ENCODE measurements at places on chromosomes 2 and 18.

DNA sequence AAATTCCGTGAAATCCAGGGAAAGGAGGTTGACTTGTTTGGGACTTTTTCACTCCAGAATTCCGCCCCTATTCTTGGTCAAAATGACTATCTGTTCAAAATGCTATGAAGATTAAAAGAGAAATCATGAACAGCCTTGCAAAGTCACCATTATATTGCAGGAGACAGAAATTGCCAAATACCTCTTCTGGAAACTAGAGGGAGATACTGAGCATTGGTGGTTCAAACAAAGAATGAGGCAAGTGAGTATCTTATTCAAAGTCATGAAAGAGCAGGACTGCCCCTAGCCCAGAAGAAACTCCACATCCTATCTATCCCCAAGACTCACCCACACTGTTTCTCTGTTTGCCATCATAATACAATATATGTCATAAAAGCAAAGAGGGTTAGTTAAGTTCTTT is 862.3 kb upstream of the POU3F3 start:
- no peak for DNase-seq

DNA sequence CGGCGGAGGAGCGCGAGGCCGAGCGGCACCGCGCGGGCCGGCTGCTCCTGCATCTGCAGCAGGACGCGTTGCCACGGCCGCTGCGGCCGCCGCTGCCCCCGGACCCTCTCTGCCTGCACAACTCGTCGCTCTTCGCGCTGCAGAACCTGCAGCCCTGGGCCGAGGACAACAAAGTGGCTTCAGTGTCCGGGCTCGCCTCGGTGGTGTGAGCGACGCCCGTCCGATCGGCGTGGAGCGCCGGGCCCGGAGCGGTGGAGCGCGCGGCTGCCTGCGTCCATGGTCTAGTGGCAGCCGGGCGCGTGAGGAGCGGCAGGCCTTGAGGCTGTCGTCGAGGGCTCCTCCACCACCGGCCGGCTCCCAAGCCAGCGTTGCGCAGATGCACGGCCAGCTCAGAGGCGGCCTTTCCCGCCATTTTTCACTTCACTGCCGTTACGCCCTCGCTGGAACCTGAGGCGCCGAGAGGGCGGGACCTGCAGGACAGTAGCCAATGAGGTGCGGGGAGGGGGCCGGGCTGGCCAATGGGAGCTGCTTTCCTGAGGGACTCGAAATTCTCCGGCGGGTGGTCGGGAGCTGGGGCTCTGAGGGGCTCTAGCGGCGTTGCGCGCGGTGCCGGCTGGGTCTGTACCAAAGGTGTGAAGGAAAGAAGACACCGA is 1.9 kb downstream of the TLX2 start:
- no peak for DNase-seq

GRCh38 chr2:199535445-199536177 is 77.9 kb upstream of the SATB2 start:
- no peak for DNase-seq

GRCh38 chr2:109087055-109087663 is 41.8 kb upstream of the SH3RF3 start:
- no peak for DNase-seq

DNA sequence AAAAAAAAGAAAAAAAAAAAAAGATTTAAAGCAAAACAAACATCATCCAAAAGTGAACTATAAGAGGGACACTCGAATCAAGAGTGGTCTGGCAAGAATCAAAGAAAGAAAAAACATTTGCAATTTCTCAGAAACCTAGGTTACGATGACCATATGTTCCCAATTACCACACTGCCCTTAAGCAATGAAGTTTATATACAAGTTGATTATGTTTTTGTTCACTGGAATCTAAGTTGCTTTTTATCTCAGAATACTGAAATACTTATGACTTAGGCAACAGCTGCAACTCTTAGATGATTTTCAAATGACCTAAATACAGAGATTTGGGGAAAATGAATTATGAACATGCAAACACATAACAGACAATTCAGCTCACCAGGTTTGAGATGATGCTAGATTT is 597.1 kb upstream of the CHAC2 start:
- DNase-seq: no peak

DNA sequence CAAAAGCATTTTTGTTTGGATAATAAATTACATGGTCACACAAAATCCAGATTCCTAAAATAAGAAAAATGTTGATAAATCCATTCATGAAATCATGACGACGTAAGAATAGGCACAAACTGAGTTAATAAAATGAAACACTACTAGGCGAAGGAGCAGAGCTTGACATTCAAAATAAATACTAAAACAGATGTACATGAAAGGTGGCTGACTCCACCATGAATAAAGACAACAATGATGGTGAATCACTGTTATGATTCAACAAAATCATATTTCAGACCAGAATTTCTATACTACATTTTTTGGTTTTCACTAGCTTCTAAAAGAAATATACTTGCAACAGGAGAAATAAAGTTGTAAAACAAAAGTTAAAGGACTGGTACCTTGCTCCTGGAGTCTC is 122.0 kb upstream of the RNU4ATAC start:
- no peak for DNase-seq

GRCh38 chr2:195343942-195344530 is 313.0 kb upstream of the SLC39A10 start:
- no peak for DNase-seq

DNA sequence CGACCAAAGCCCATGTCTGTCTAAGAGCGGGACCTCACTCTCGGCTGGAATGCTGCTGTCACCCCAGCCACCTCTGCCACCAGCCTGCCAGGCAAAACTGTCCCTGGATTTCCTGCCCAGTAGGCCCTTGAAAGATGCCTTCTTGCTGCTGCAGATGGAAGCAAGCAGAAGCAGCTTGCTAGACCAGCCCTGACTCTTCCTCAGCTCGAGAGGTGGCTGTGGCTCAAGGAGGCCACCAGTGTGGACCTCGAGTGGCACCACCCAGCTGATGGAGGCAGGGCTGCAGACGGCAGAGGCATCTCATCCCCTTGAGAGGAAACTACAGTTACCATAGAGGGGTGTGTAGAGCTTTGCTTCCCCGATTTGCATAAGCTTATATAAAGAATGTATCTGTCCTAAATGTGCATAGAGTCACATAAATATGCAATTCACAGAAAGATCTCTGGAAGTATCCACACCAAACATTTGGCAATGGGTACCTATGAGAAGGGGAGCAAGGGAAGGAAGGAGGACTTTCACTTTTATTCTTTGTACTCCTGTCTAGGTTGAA is 20.6 kb downstream of the ADCY3 start:
- DNase-seq: no peak

GRCh38 chr2:97757062-97757461 is 43.7 kb downstream of the ZAP70 start:
- no peak for DNase-seq

DNA sequence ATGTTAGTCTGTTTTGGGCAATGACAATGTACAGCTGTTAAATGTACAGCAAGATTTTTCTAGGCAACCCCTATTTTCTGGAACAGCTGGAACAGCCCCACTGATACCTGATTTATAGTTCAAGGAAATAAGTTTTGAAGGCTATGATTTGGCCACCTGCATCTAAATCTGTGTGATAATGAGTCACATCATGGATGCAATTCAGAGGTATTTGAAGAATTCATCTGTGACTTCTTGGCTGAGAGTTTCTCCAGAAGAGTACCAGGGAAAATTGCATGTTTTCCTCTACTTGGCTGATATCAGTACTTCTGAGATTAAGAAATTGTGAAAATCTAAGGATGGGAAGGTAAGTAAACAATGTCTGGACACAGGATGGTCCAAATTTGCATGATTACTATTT is 40.7 kb upstream of the NT5C1B start:
- DNase-seq: no peak

- DNase-seq: no peak
These were observed 49.5 kb downstream of the TFCP2L1 start for GRCh38 chr2:121235542-121235941.

DNA sequence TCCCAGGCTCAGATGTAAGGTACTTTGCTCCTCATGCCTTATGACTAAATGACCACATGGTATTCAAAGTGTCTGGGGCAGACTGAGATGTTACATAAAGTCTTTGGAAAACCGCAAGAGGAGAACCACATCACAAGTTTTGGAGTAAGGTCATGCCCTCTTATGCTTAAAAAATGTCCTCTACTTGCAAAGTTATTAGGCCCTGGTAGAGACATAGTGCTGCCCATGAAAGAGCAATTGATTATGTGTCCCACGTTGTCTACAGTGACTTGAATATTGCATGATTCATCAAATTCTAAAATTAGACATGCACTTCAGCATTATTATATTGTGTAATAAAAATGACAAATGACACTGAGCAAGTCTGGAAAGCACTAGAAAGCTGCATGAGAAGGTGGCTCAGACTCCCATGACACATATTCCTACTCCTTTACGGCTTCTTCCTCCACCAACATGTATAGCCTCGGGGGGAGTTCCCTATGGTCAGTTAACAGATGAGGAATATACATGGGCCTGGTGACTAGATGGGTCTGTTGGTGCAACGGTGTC is 602.6 kb upstream of the VRK2 start:
- DNase-seq: no peak

GRCh38 chr18:77013811-77014521 is 118.6 kb downstream of the MBP start:
- DNase-seq: no peak

DNA sequence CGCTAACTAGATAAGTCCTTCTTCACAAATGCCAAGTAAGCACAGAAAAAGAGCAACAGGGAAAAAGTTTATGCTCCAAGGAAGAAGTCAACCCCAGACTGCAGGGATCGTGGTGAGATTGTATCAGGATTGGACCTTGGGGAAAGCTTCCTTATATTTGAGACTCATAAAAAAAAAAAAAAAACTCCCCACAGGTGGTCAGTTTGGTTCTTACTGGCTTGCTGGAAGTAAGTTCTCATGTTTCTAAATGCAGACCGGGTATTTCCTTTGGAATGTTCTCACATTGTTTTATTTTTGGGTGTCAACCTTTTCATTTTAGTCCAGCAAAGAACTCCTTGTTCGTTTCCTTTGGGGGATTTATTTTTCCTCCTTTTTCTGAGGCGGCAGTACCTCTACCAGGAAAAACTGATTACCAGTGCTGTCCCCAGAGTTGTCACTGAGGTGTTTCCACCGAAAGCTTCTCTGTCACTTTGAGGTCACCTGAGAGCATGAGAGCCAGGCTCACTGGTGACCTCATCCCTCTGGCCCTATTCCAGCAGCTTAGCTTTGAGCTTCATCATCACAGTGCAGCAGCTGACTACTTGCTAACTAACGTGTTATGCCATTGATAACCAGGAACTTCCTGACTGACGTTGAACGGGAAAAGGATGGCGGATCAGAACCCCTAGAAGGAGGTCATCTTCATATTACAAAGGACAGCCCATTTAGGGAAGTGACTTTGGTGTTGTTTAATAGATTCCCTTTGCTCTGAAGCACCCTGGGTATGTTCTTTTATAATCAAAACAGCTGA is 16.8 kb upstream of the ATP8B1 start:
- DNase-seq: no peak

DNA sequence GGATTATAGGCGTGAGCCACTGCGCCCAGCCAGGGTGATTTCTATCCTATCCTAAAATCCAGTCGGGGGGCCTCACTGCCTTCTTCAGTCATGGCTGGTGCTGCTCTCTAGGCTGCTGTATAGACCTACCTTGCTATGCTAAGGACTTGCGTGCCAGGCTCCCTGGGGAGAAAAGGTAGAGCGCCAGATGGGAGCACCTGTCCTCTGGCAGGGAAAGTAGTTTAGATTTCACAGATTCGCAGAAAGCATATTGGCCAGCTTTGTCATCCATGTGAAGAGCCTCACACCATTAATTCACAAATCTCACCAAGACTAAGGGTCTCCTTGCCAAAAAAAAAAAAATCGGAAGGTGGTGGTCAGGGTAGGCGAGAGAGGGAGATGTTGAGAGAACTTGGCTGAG is 217.6 kb downstream of the ATAD2B start:
- DNase-seq: no peak

DNA sequence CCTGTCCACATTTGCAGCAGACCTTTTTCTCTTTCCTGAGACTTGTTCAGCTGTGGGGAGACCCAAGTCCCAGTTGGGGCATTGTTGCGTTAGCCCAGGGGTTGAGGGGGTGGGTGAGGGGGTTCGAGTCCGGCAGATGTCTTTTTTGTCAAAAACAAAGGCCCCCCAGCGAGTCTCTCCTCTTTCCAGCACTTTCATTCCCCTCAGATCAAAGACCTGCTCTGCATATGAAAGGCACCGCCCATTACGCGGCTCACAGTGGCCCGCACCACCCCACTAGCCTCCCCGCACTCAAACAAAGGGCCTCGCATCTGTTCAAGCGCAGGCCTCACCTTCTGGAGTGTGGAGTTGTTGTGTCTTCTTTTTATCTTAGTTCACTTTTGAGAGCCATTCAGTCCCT is 25.2 kb downstream of the TRABD2A start:
- DNase-seq: no peak

GRCh38 chr2:144288438-144288837 is 231.5 kb downstream of the ZEB2 start:
- no peak for DNase-seq

DNA sequence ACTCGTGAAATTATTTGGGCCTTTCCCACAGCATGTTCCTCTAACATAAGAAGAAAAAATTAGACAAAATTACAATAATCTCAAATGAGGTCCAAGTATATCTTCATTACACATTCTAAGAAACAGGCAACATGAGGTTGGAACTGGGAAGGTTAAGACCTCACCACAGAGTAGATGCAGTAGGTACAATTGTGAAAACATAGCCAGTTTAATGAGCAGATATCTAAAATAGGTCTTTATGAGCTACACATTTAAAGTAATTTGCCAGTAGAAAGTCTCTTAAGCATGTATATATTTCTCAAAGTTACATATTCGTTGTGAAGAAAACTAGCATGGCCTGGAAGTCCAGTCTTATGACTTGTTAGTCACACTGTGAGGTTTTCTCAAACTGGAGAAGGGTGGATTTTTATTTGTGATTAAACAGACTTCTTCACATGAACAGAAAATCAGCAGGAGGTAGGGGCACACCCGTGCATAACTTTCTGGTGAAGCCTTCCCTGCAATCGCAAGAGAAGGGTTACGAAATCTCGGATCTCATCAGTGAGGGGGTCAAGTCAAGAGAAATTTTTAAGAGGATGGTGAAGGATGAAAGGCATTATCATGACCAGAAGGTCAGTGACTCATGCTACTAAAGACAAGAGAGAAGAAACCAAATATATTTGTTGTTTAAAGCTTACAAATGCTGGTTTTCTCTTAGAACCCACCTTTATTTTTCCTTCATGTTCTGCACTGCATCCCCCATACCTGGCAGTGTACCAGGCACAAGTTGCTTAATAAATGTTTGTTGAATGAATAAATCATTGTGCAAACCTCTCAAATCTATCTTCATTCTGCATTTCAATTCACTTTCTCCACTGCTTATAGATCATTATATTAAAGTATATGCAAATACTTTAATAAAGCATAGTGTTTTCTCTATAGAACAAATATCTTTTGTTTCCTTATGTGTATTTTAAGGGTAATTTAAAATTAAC is 5.1 kb upstream of the RAB27B start:
- no peak for DNase-seq

GRCh38 chr2:44623622-44624351 is 262.0 kb downstream of the CAMKMT start:
- DNase-seq: no peak
